ENCODE measurements at places on chromosomes 12 and 14.

- DNase-seq, result no peak
Observed at GRCh38 chr14:72744416-72745120, 149.3 kb downstream of the DPF3 start.

- DNase-seq, result no peak
Observed at GRCh38 chr12:121224591-121224990, 14.7 kb downstream of the P2RX4 start.

DNA sequence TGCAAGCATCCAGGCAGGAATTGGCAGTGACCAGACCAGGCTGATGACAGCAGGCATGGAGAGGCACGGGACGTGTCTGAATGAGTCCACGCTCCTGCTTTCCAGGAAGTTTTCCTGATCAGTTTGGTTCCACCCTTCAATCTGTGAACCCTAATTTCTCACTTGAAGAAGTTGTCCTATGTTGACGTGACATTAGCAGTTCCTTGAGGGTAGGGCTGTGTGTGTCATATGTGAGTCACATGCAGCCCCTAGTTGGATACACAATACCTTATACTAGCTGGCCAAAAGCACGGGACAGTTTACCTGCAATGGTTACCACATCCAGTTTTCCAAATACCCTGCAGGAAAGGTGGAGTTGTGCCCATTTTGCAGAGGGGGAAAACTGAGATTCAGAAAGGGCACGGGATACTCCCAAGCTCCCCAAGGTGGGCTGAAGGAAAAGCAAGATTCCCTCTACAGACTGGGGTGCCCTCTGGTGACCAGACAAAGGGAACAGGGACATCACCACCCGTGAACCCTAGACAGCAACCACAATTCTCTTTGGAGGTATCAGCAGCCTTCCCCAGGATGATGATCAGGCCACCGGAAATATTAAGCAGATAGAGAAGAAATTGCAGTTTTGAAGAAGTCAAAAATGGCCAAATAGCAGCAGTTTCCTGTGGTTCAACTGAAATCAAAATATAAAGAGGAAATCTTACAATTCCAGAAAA is 194.5 kb downstream of the PHETA1 start:
- DNase-seq, result no peak

DNA sequence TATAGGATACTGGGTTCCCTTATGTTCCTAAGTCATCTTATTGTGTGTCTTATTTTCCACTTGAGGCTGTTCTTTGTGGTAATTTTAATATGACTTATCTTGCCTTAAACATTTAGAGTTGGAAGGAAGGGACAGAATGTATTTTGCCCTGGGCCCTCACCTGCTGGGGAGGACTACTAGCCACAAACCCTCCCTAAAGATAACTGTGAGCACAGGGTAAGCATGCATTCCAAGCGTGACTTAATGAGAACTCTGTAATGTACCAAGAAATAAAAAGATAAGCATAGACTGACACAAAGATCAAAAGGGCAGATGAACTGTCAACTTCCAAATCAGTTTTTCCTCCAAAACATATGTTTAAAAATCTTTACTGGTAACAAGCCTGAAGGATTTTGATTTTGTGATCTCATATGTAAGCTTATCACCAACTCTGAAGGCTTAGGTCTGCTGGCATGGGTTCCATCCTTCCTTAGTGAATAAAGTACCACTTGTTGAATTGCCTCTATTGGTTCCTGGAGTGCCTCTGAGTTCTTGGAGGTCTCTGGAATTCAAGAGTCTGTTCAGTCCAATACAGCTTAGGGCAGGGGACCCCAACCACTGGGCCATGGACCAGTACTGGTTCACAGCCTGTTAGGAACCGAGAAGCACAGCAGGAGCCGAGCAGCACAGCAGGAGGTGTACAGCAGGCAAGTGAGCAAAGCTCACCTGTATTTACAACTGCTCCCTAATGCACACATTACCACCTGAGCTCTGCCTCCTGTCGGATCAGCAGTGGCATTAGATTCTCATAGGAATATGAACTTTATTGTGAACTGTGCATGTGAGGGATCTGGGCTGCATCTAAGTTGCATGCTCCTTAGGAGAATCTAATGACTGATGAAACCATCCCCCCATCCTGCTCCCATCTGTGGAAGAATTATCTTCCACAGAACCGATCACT is 29.8 kb upstream of the NFYB start:
- DNase-seq, result no peak

GRCh38 chr12:76275511-76276093 is 72.6 kb downstream of the BBS10 start:
- DNase-seq, result no peak

GRCh38 chr14:33534104-33534503 is 416.8 kb downstream of the EGLN3 start:
- no peak for DNase-seq

DNA sequence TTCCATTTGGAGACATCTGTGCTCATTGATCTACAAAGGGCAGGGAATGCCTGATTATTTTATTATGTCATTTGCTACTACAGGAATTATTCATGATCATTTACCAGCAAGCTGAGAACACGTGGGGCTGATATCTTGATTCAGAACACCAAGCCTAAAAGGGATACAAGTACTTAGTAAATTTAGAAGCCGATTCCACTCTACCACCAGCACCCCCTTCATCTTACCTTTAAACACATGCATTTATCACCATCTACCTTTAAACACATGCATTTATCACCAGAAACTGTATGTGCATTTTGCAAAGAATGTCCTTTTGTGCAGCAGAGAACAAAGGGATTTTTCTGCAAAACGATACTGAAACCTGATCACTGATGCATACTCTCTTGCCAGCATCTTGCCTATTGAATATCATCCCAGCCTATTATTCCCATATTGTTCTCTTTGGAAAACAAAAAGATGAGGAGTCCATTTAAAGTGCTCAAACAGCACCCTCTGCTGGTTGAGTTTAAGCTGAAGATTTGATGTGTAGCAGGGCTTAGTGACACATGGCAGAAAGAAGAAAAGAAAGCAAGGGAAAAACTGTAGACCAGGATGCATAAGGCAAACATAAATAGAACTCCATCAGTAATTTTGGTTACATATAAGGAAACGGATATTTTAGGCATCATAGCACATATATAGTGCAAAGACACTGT is 132.6 kb upstream of the PLEKHG7 start:
- peak; percentile 43 for DNase-seq

- peak; percentile 75 for DNase-seq
Observed at GRCh38 chr12:56257491-56258067, 605 bp downstream of the ANKRD52 start.

- DNase-seq, result no peak
Observed at GRCh38 chr14:45145214-45145613, 9.5 kb downstream of the FANCM start.

DNA sequence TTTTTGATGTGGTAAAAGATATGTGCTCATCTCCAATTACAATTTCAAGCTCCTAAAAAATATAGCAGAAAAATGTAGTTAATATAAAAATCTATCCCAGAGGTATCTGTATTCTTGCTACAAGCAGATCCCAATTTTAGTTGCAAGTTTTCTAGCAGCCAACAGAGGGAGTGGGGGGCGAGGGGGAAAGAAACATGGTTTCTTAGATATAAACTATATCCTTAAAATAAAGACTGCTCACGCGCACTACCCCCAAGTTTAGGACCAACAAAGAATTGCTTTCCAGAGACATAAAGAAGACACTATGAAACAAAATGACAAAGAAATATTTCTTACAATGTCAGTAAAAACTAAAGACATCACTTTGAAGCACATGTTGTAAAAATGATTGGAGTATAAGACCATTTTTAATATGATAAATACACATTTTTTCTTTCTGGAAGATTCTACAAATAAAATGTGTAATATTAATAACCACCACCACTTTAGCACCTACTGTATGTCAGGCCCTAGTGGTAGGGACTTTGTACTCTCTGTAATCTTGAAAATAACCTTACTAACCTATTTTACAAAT is 5.4 kb downstream of the MAGOHB start:
- peak; percentile 20 for DNase-seq

- DNase-seq, result no peak
Observed at GRCh38 chr12:56720731-56721151, 4.4 kb downstream of the NACA start.

GRCh38 chr12:106919910-106920544 is 35.7 kb upstream of the TMEM263 start:
- peak; percentile 53 for DNase-seq

DNA sequence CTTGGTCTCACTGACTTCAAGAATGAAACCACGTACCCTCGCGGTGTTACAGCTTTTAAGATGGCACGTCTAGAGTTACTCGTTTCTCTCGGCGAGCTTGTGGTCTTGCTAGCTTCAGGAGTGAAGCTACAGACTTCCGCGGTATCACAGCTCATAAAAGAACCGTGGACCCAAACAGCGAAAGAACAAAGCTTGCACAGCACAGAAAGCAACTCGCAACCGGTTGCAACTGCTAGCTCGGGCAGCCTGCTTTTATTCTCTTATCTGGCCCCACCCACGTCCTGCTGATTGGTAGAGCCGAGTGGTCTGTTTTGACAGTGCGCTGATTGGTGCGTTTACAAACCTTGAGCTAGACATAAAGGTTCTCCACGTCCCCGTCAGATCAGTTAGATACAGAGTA is 4.2 kb upstream of the CLEC4C start:
- no peak for DNase-seq

- no peak for DNase-seq
Observed at GRCh38 chr12:30450872-30451271, 244.8 kb downstream of the IPO8 start.

DNA sequence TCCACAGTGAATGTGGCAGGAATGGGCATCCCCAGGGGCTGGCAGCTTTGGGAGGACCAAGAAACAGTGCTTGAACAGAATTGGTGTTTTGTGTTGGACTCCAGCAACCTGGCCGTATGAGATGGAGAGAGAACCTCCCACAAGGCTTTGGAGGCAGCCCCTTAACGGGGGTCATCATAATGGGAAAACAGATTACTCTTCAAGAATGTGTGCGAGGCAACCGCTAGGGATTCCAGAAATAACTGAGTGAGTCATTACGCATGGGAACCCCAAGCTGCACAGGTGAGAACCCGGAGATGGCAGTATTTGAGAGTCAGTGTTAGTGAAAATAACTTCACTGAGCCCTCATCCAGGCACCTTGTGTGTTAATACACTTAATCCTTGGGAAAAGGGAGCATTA is 567.8 kb upstream of the TBX3 start:
- no peak for DNase-seq

- DNase-seq, result no peak
Observed at GRCh38 chr14:22597771-22598098, 365 bp upstream of the ABHD4 start.

GRCh38 chr14:55581342-55581771 is 1.4 kb downstream of the KTN1 start:
- DNase-seq, result no peak

DNA sequence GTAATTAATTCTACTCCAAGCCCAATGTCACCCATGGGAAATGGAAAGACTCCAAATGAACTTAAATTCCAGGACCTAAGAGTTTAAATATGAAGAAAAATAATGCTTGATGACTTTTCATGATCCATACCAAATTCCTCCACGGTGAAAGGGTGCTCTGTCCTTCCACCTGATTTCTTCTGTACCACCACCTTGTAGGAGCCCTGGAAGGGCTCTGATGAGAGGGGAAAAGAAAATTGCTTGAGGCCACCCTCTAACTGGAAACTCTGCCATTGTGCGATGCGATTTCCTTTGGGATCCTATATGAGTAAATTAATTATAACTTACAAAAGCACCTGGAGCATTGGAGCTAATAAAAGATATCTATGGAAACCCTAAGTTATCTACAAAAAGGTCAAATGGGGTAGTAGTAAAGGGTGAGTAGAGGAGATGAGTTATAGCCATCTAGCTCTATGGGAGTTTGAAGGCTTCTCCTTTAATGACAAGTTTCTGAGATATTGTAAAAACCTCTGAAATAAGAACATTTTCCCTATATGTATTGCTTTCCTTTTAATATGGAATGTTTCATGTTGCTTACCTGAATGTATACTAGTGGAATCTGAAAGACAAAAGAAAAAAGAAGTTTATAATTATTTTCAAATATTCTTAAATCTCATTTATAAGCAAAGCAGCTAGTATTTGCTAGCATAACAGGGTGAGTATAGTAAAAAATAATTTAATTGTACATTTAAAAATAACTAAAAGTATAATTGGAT is 5.8 kb downstream of the A2M start:
- DNase-seq, result no peak

DNA sequence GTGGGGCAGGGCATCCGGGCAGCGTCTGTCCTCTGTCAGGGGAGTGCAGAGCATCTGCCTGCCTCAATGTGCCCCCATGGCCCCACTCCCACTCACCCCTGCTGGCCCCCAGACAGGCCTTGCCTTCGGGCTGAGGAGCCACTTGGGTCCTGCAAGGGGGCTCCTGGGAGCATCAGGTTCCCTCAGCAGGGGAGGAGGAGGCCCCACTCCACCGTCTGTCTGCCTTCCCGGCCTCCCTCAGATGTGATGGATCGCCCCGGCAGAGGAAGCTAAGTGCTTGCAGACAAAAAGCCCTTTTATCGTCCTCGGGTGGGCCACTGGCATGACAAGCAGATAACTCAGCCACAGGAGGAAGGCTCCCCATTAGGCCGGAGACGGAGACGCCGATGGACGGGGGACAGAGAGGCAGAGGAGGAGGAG is 35.1 kb downstream of the NCOR2 start:
- no peak for DNase-seq

DNA sequence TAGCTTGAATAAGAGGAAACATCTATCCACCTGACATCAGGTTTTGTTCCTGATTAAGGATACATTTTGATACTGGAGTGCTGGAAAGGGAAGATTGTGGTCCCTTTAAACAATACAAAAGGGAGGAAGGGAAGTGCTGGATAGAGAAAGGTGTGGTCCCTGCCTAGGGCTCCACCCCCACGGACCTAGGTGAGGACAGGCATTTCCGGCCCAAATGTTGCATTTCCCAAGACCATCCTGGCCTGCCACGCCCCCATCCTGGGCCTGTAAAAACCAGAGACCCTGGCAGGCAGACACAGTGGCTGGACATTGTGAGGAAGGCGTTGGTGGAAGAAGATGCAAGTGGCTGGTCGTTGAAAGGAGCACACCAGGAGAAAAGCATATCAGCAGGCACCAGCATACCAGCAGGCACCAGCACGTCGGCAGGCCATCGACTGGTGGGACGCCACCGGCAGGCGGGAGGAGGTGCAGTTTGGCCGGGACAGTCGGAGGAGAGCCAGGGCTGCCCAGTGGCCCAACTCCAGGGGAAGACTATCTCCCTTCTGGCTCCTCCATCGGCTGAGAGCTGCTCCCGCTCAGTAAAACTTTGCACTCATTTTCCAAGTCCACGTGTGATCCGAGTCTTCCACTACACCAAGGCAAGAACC is 53.2 kb upstream of the AMN1 start:
- DNase-seq, result no peak

DNA sequence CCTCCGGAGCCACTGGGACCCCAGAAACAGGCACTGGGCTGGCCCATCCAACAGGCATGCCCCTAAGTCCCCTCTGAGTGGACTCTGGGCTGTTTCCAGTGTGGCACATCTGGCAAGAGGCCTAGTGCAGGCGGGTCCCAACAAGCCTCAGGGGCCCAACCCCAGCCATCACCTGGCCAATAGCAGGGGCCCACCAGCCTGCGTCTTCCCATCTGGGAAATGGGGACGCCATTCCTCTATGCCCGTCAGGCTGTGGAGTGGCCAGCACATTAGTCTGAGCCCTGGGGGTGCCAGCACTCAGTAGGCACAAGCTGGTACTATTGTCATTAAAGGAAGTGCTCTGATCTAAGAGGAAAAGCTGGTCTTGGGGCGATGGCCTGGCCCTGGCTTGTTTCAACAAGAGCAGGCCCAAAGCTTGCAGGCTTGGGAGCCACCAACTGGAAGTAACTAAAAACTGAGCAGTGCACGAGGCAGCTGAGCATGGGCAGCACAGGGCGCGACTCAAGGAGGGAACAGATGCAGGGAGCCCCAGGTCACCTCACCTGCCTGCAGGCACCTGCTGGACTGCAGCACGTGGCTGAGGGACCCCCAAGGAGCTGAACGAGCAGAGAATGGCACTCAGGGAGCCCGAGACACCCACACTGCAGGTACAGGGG is 8.4 kb downstream of the DEGS2 start:
- DNase-seq, result no peak

All from HEK293T (cell line).